ENCODE measurements at places on chromosomes 6 and 20.

DNA sequence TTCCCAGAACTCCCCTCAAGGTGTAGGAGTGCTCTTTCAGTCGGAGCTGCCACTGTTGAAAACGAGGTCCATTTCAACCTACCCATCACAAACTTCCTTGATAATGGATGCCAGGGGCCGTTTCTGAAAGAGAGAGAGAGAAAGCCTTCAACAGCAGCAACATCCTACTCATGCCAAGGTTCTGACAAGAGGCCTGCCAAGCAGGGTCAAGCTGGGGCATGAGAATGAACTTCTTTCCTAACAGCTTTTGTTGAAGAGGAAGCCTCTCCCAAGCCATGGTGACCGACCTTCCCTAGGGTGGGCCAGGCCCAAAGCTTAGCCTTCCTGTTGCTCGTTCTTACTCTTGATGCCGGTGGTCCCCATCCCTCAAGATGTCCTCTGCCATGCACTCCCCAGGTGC lies 12.4 kb downstream of the ELMO2 start:
- no peak for DNase-seq

DNA sequence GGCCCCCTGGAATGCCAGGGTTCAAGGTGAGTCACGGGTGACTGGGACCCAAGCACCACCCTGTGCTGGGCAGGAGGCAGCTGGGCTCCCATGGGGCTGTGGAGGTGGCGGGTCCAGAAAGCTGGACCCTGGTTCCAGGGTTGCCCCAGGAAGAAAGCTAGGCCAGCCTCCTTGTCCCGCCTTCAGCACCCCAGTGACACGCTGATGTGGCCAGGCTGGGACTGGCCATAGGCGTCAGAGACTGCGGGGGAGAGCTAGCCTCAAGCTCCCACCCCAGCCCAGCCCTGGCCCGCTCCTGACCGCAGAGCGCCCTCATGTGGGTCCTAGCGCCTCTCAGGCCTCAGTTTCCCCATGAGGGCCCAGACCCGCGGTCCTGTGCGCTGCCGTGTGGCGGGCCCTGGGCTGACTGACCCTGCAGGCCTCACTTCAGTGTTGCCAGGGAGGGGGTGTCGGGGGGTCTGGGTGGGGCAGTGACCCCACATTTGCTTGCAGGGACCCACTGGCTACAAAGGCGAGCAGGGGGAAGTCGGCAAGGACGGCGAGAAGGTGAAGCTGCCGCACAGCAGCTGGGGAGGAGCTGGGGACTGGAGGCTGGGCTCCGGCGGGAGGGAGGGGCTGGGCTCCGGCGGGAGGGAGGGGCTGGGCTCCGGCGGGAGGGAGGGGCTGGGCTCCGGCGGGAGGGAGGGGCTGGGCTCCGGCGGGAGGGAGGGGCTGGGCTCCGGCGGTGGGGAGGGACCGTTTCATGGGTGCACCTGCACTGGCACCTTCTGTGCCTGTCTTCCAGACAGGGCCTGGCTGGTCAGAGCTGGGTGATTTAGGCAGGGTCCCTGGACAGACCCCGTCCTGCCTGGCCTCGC lies 7.9 kb downstream of the COL9A3 start:
- no peak for DNase-seq

DNA sequence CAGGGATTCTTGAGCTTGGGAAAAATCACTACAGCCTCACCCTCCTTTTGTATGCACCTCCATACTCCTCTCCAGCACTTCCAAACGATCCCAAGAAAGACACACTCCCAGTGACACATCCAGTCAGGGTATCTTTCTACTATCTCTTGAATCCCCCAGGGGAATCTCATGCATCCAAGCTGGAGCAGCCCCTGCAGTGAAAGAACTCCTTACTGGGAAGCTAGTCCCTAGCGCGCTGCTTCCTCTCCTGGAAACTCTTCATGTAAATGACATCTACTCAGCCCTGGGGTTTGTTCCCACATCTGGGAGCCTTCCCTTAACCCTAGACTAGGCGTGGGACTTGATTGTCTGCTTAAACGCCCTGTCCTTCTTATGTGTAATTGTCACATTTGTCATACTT lies 329.1 kb upstream of the QKI start:
- DNase-seq, result no peak

- no peak for DNase-seq
These were observed 6.1 kb downstream of the VTA1 start for GRCh38 chr6:142153196-142153595.

GRCh38 chr6:148968771-148969602 lies 222.2 kb downstream of the UST start:
- DNase-seq, result no peak

GRCh38 chr6:108432792-108433191 lies 127.9 kb upstream of the FOXO3 start:
- DNase-seq, result no peak

Measured in AG09309 (cell line).